ENCODE measurements at places on chromosomes 13 and 19.

DNA sequence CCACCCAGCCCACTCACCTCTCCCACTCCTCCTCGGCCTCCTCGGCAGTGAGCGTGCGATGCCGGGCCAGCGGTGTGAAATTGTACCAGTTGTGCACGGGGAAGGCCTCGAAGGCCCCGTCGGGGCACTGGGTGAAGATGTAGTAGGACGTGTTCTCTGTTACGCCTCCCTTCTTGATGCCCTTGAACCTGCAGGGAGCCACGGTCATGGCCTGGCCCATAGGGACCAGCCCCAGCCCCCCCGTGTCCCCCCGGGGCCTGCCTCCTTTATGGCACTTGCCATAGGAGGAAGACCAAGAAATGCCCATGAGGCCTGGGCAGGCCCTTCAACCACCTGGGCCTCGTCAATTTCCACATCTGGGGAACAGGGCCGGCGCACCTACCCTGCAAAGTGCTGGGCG lies 5.6 kb downstream of the GTF2F1 start:
- no peak for DNase-seq

DNA sequence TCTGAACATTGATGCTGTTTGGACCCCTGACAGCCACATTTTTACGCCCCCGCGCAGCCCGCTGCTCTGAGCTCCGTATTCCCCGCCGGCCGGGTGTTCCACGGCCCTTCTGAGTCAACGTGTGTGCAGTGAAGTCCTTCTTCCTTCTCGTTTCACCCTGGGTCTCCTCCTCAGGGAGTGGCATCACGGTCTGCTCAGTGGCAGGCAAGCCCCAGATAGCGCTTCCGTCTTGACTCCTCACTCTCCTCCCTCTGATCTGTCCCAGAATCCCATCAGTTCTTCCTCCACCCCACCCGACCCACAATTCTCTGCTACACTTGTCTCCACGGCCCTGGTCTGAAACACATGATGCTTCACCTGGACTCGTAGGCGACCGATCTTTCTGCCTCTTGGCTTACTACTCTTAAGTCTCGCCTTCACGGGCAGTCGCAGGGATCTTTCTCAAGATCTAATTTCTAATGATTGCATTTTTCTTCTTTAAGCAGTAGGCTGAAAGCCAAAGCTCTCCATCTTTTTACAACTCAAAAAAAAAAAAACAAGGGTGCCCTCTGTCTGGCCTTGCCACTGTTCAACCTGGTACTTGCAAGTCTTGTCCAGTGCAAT lies 33.9 kb downstream of the CCNE1 start:
- no peak for DNase-seq

DNA sequence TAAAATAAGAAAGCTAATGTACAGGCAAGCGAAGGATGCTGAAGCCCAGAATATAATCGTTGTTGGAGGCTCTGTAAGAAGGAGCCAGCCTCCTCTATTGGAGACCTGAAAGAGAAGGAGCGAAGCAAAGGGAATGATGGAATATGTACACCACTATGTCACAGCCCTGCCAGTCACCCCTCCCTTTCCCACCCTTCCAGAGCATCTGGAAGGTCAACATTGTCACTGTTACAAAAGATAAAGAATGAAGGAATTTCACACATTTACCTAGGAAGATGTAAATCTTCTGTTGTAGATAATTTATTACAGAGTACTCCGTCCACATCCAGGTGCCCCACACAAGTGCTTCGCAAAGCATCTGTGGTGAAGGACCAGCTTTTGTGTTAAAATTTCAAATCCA lies 39.7 kb upstream of the SACS start:
- no peak for DNase-seq

DNA sequence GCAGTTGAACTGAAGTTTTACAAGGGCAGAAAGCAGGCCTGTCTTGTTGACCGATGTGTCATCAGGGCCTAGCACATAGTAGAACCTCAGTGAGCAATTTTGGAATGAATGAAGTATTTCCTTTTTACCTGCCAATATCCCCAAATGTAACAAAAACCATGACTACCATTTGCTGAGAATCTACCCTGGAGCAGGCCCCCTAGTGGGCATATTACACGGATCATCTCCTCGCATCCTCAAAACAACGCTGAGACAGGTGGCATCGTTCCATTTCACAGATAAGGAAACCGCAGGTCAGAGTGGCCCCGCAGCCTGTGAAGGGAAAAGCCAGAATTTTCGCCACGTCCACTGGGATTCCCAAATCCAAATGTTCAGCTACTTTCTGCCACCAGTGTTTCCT lies 77.9 kb downstream of the CACNA1A start:
- peak; percentile 10 for DNase-seq

- DNase-seq, result no peak
Observed at GRCh38 chr19:55066107-55066709, 3.3 kb upstream of the RDH13 start.

- DNase-seq, result no peak
Observed at GRCh38 chr13:40352380-40352778, 314.1 kb downstream of the FOXO1 start.

DNA sequence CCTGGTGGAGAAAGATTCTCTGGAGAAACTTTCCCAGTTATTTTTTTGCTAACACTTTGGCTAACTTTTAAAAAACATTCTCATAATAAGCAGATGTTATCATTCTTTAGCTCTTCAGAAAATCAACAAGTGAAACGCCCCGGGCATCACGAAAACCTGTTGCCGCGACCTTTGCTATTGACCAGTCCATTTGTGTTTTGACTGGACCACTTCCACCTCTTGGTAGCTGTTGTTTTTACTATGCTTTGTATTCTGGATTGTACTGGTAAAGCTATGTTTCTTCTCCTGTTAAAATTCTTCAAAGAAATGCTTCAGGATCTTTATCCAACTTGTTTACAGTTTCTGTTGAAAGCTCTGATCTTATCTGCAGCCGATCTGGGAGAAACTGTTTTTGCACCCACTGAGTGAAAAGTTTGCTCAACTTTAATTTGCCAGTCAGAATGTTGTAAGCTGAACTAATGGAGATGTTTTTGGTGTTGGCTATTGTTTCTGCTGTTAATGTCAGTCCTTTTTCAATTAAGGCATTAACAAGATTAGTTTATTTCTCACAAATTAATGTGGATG lies 23.3 kb downstream of the UFM1 start:
- no peak for DNase-seq

Data from hematopoietic multipotent progenitor cell treated with erythropoietin and hydrocortisone succinate and interleukin-3 and kit ligand, for 15 days (in vitro differentiated cells).